Activated CD4-positive, alpha-beta T cell treated with anti-CD3 and anti-CD28 coated beads, Interleukin-2, amount 50 U/mL, for 48 hours (primary cell): ENCODE measurements at places on chromosomes 5 and 9.

DNA sequence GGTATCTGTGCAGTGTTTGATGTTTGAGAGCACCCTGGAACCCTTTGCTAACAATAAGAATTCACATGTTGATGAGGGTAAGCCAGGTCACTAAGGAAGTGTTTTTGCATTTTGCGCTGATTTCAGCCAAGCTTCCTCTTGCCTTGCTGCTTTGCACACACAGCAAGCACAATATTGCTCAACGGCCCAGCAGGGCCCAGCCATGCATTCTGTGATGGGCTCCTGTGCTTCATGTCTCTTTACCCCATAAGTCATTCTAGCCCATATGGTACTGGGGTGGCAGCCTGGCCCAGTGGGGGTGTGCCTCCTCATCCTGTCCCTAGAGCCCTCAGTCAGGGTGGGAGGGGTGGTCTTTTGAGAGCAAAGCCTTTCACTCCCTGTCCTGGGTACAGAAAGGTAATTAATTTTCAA is 481.3 kb downstream of the GADD45G start:
- DNase-seq: no peak

- no peak for DNase-seq
These were observed 965 bp downstream of the CLTA start for GRCh38 chr9:36191686-36192085.

- no peak for DNase-seq
These were observed 85.8 kb downstream of the RIC1 start for GRCh38 chr9:5714501-5715401.

DNA sequence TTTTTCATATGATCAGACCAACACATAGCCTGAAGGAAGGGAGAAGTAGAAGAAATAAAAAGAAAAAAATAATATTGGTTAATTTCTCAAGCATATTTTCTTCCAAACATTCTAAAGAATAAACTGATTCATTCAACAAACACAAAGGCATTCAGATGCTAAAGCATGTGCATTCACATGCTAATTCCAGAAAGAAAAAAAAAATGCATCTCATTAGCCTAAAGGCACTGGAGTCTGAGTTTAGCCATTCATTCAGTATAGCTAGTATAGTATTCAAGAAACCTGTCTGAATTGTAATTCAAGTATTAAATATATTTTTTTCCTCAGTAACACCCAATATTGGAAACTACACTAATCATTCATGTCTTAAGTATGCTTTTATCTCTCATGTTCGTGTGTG is 61.0 kb upstream of the FER start:
- DNase-seq: no peak

DNA sequence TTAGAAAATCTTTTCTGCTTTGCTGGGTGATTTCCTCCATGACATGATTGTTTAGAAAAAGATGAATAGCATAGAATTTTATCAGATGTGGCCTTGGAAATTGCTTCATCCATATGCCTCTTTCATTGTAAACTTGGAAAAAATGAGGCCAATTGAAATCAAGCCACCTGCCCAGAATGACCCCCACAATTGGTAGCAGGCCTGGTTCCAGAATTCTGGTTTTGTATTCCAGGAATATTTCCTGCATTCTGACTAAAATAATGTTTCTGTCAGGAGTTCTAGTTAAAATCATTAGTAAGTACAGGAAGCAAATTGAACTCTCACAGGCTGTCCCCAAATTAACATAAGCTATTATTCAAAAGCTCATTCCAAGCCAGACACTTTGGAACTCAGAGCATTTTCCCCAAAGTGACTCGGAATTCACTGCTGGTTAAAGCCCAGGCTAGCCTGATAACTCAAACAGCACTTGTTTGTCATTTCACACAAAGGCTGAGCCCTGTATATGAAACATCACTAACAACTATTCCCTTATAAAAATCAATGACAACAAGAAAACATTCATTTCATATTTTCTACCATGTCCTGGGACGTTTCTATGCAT is 75.1 kb upstream of the ADCY2 start:
- DNase-seq: no peak

DNA sequence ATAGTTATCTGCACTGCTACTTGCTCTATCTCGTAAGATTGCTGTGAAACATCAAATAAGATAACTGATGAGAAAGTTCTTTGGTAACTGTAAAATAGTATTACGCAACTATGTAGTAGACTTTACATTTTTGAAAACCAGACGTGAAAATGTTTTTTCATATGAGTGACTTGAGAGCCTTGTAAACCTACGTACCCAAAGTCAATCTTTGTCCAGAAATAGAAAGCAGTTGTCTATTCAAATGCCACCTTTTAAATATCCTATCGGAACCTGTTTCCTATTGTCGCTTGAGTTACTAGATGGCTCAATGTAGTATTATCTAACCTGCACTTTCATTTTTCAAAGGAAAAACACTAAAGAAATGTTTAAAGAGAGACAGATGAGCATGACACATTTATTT is 1.6 kb downstream of the FNIP1 start:
- no peak for DNase-seq

GRCh38 chr5:9956725-9957124 is 293.0 kb downstream of the ATPSCKMT start:
- no peak for DNase-seq

GRCh38 chr5:110803467-110804326 is 64.9 kb downstream of the SLC25A46 start:
- DNase-seq: no peak

- no peak for DNase-seq
These were observed 410 bp downstream of the GLIPR2 start for GRCh38 chr9:36136894-36137391.

DNA sequence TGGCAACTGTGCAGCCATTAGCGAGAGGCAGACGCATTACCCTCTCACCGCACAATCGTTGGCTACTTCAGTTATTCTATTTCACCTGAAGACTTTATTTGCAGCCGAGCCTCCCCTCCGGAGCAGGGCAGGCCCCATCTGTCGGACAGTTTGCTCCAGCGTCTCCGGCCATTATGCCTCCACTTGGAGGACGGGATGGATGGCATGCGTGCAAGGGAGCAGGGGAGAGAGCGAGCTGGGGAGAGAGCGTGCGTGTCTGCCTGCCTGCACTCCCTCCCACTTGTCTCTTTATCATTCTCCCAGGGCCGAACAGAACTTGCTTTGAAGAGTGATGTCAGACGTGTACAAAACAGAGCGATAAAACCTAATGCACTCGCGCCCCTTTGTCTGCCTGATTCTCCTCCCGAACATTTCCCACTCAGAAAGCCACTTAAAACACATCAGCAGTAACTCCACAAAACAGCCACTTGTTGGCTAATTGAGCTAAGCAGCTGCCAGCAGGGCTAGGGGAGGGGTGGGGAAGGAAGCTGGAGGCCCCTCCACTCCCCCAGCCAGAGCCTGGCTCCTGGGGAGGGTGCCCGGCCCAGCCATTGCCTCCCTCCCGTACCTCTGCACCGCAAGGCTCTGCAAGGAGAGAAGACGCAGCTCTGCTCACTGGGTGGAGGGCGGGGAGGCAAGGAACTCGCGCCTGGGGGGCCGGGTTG is 43.4 kb upstream of the FUBP3 start:
- no peak for DNase-seq

- no peak for DNase-seq
These were observed 58.7 kb upstream of the EPB41L4B start for GRCh38 chr9:109379513-109379912.

DNA sequence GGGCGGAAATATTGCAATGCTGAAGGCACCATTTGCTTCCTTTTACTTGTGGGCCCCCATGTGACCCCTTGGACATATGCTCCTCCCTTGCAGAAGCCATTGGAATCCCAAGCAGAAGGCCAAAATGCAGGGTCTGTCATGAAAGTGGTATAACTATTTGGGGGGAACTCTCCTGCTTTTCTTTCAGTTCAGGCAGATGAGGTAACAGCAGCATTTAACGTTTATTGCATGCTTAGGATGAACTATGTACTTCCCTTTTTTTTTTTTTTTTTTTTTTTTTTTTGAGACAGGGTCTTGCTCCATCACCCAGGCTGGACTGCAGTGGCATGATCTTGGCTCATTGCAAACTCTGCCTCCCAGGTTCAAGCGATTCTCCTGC is 7.8 kb downstream of the FOXI1 start:
- no peak for DNase-seq

DNA sequence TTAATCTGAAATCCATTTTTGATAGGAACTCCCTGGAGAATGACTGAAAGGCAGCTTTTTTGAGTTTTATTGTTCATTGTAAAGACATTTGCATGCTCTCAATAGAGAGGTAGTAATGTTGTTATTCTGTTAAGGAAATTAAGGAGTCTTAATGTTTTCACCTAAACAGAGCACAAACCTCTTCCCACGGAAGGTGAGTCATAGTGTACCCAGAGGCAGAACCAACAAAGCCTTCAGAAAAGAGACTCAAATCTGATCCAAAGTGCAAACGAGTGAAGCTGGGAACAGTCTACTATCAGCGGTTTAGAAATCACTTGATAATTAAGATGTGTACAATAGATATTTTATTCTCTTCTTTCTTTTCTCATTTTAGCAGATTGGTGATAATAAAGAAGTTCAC is 470.5 kb downstream of the PLK2 start:
- no peak for DNase-seq

- DNase-seq: no peak
These were observed 92.8 kb downstream of the TAF11L14 start for GRCh38 chr5:17727098-17727497.

DNA sequence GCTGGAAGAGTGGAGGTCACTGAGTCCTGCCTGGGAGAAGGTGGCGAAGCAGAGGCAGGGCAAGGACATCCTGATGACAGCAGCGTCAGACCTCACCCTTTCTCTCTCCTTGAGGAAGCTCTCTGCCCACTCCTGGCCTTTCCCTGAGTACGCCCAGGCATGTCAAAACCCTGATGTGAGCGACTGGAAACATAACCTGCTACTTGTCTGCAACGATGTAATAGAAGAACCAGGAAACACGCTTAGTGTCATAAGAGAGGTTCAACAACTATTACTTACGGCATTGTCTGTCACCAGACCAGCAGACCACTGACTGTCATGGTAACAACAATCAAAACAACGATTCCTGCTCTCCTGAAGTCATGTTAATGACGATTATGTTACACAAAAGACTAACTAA is 152.4 kb downstream of the ACTL7B start:
- no peak for DNase-seq

DNA sequence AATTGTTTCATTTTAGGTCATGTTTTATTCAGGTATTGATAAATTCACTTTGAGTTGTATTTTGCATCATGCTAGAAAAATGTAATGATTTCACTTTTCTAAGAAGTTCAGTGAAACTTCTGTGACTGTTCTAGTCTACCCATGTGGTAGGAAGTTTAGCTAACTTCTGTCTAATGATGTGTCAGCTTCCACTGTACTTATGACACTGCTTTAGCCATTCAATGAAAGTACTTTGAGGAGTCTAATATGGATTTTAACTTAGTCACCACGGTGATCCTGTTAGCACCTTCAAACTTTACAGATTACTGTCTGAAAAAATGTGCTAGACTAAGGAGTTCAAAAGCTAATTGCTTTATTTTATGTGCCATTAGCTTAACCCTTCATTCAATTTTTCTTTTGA is 1510.5 kb upstream of the CDH9 start:
- no peak for DNase-seq

- no peak for DNase-seq
These were observed 28.9 kb upstream of the IL33 start for GRCh38 chr9:6186691-6187090.

DNA sequence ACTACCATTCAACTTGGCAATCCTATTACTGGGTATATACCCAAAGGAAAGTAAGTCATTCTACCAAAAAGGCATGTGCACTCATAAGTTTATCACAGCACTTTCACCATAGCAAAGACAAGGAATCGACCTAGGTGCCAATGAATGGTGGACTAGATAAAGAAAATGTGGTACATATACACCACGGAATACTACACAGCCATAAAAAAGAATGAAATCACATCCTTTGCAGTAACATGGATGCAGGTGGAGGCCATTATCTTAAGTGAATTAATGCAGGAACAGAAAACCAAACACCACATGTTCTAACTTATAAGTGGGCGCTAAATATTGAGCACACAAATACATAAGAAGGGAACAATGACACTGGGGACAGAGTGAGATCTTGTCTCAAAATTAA is 65.8 kb upstream of the SUB1 start:
- DNase-seq: no peak

- no peak for DNase-seq
These were observed 121.2 kb upstream of the ST8SIA4 start for GRCh38 chr5:101024299-101024698.

- no peak for DNase-seq
These were observed 6.5 kb upstream of the AK1 start for GRCh38 chr9:127883959-127884358.

GRCh38 chr5:77397686-77398292 is 94.3 kb downstream of the WDR41 start:
- no peak for DNase-seq

DNA sequence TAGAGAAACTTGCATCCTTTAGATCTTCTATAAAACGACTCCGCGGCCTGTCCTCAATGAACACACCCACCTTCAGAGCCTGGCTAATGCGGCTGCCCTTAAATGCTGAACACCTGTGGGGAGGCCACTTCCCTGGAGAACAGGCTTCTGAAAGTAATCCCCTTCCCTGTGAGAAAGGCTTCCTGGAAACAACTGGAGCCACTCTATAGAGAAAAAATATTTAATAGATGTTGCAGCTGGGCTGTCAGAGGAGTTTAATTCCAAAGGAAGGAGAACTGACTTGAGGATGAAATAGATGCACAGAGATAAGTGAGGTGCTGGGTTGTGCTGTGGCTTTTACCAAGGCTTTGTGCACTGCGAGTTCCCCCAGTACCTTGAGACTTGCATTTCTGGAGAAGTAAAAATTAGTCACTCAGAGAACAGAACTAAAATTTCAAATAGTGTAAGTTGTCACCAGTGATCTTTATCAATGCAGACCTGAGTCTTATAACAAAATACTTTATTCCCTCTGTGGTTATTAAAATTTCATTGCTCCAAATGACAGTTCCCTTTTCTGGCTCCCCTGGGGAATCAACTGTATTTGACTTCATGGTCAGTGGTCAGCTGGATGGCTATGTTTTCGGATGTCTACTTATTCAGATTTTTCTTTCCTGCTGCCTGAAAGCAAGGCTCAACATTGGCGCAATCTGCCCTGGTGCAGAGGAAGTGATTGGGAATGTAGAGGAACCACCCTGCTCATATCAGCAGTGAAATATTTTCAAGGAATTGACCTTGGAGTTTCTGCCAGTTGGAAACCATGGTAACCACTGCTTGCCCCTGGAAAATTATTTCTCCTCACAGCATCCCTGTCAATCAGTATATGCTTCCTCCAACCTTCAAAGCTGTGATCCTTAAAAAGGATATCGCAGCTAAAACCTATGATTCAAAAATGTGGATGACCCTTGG is 238.8 kb downstream of the SMARCA2 start:
- DNase-seq: no peak

DNA sequence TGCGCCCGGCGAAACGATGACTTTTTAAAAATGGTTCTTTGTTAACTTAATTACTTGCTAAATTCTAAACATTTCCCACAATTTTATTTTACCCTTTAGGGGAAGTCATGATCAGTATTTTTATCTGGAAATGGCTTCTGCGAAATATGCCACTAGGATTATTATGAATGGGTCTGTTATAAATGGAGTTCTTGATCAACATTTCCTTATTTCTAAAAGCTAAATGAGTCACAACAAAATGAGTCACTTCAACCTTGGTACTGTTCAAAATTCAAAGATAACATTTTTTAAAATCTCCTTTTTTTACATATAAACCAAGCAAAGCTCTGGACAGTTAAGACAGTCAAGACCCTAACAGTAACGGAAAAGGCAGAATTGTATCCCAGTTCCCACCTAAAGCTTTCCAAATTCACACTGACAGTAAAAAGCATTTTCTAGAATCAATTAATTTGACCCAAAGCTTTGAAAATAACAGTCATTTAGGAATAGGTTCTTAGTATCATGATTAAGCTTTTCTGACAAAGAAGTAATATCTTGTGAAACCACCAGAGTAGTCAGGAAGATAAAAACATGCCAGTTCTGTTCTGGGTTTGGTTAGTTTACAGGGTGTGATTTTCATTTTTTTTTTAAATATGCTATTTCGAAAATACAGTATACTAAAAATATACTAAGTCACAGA is 81.7 kb downstream of the LHFPL2 start:
- no peak for DNase-seq
